WERI-Rb-1 (cell line): ENCODE measurements at places on chromosomes 13 and 19.

GRCh38 chr13:85564598-85564997 lies 234.6 kb downstream of the SLITRK6 start:
- no peak for DNase-seq

GRCh38 chr13:22561581-22561980 lies 619.2 kb upstream of the SGCG start:
- DNase-seq: no peak

GRCh38 chr13:103200118-103200885 lies 134.1 kb upstream of the SLC10A2 start:
- peak; percentile 58 for DNase-seq

GRCh38 chr13:53847502-53847901 lies 818.9 kb downstream of the OLFM4 start:
- no peak for DNase-seq

DNA sequence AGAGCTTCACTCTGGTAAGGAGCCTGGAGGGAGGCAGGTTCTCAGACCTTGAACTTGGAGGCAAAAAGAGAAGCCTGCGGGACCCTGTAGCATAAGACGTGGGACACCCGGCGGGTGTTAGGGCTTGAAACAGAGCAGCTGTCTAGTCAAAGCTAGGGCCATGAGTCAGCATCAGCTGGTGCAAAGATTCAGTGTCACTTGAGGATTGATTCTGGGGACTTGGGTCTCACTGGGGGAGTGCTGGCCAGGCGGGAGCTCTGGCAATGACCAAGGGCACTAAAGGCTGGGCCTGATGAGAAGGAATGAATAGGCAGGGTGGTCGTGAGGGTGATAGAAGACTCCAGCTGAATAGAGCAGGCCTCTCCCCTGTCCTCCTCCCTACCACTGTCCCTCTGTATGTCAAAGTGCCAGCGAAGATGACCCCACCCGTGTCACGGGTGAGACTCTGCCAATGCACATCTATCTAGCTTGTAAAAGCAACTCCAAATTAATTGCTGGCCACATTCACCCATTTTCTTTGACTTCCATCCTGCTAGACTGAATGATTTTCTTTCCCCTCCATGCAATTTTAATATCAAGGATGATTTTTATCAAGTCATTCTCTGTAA lies 97.1 kb downstream of the MBNL2 start:
- no peak for DNase-seq

GRCh38 chr19:49887037-49887664 lies 9.5 kb downstream of the IL4I1 start:
- DNase-seq: no peak

DNA sequence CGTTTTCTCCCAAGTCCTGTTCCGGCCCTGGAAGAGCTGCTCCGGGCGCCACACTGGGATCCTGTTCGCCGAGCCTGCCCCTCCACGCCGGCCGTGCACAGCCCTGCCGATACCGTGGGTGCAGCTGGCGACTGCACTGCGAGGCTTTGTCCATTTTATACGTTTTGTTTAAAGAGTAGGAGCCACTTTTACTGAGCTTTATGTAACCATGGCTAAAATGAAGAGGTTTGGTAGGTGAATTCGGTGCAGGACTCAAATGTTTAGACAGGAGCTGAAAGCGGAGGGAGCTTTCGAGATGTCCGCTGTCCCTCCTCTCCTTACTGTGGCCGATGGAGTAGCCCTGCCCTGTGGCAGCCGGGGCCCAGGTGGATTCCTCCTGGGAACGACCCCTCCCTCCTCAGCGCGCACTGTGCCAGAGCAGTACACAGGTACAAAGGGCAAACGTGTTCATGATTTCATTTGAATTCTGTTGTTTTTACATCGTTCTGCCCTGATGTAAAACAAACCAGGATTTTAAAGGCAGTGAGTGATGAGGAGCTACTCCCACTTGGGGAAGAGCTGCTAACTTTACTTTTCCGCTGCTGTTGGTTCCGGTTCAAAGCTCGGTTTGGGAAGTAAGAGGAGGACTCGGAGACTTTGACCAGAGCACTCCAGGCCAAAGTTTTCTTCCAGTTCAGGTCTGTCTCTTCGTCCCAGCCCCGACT lies 1.7 kb downstream of the COL4A2 start:
- DNase-seq: peak; percentile 8

DNA sequence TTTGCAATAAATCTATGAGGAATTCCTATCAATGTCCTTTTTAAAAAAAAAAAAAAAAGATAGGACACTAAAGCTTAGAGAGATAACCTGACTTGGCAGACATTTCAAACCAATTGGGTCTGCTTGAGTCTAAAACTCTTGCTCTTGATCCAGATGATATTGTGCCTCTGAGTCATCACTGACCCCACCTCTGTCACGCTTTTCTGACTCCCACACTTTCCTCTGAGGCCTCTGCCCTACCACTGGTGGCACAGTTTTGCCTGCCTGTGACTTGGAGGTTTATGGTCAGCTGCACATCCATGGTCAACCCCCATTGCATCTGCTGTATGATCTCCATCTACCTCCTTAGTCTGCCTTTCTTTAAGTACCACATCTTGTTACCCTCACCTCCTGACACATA lies 328.7 kb downstream of the SPRY2 start:
- DNase-seq: no peak

DNA sequence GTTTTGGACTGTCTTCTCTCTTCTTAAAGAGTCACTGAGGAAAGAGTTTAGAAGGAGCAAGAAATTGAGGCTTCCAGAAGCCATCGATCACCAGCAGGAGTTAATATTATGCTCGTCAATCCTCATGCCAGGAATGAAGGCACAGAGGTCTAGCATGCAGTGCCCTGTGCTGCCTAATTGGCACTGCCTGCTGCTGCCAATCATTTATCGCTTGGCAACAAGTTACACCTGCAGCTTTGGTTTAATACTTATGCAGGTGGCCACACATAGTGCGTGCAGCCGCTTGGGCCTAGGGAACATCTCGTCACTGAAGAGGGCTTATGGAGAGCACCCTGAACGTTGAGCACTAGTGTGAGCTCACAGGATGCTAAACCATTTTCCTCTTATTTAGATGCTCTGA lies 2.7 kb upstream of the SOX1 start:
- no peak for DNase-seq

- DNase-seq: no peak
Measured at GRCh38 chr13:40668335-40668734, 1.9 kb upstream of the FOXO1 start.

GRCh38 chr19:41501854-41502253 lies 58.9 kb downstream of the ERICH4 start:
- no peak for DNase-seq
